ELF-1 (cell line): ENCODE measurements at places on chromosomes 5 and 9.
A peak's percentile ranks its signal among the peaks of the same experiment; 100 is the strongest.

- no peak for DNase-seq
These were observed 39.9 kb downstream of the DOCK8 start for GRCh38 chr9:254516-254915.

- DNase-seq, result peak; percentile 37
These were observed 1.1 kb upstream of the SNX24 start for GRCh38 chr5:122844136-122844909.

DNA sequence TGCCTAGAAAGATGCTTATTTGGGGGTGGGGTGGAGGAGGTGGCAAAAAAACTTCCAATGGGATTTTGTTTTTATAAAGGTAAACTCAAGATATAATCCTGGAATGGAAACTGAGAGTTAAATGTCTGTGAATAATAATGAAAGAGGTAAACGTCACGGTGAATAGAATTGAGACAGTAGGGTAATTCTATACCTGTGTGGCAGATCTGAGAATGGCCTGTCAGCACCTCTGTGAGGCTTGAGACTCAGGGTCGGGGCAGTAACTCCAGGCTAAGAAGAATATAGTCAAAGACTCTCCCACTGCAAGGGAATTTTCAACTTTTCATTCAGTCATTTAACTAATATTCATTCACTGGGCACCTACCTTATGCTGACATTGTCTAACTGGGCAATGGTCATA is 581.2 kb upstream of the ZNF608 start:
- DNase-seq, result no peak

- peak; percentile 13 for DNase-seq
These were observed 653.3 kb upstream of the CDH6 start for GRCh38 chr5:30540150-30540549.

DNA sequence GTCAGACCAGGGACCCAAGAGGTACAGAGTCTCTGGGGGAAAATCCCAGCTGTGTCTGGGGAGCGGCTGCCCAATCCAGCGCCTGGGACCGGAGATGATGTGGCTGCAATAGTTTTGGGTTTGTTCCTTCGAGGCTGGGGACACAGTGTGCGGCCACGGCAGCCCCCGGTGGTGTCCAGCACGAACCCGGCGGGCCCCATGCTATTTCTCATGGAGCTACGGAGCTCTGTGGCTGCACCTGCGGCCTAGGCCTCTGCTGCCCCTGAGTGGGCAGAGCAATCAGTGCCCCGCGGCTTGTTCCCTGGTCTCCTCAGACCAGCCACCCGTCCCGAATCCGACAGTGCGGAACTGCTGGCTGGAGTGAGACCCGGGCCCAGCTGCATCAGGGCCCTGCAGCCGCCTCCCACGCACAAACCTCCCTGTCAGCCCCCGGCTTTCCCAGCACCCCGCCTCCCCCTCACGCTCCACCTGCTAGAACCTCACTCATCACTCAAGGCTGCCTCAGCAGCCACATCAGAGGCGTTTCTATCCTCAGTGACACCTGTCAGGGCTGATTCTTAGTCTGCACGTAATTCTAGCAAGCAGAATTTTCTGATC is 29.0 kb downstream of the SARDH start:
- DNase-seq, result no peak

- no peak for DNase-seq
These were observed 11.4 kb downstream of the CHD1 start for GRCh38 chr5:98917433-98917832.

DNA sequence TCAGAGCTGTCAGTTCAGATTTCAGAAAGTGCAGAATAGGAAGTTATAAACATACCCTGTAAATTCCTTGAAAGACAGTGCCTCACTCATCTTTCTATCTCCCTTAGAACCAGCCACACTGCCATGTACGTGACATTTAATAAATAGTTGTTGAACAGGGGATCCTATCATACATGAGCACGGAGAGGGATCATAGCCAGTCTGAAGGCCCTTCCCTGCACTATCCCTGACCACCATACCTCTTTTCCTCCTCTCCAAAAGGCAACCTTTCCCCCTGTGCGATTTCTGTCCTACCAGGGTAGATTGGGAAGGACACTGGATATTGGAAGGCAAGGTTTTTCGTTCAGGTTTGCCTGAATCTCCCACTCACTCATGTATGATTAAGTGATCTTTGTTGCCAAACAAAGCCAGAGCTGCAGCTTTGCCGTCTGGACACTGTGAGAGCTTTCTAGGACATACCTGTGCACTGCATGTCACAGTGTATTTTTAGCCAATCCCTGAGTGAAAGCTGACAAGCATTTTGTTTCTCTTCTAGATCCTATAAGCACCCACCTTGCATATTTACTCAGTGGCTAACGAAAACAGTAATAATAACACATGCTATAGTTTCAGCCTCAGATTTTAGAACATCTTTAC is 986.5 kb upstream of the WWC1 start:
- DNase-seq, result peak; percentile 12

- peak; percentile 43 for DNase-seq
These were observed 149.8 kb upstream of the PPP1R26 start for GRCh38 chr9:135329571-135330306.

- no peak for DNase-seq
These were observed 93.0 kb upstream of the DAB2 start for GRCh38 chr5:39517800-39518199.

DNA sequence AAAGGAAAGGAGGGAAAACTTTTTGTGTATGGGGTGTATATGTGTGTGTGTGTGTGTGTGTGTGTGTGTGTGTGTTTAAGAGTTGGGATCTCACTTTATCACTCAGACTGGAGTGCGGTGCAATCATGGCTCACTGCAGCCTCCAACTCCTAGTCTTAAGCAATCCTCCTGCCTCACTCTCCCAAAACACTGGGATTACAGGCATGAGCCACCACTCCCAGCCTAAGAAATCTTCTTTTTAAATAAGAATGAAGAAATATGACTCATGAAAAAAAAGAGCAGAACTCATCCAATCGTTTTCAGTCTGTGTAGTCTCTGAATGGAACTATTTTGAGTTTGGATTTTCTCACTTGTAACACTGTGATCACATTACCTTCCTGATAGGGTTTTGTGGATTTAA is 601.5 kb downstream of the ACTL7B start:
- DNase-seq, result no peak

DNA sequence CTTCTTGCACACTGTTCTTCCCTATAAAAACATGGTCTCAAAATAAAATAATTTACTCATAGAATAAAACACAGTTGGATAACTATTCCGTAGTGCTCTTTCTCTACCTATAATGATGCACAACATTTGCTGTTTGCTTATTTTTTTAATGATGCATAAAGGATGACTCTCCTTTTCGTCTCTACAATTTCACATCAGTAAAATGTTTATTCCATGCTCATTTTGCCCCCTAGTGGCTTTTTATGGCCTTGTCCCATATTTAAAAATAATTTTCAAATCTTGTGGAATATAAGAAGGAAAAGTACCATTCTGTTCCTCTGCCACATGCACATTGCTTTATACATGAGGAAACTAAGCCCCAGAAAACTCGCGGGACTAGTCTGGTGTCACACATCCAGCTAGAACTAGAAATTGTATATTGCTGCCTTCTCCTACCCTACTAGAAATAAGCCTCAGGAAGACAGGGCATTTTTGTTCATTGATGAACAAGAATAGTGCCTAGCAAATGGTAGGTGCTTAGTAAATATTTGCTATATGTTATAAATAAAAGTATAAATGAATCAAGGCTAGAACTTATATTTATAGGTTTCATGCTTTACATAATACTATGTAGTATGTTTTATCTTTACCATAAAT is 12.7 kb downstream of the KCTD16 start:
- no peak for DNase-seq

- peak; percentile 14 for DNase-seq
These were observed 112.1 kb downstream of the ADRB2 start for GRCh38 chr5:148938522-148938882.

GRCh38 chr5:96054311-96055030 is 92.8 kb upstream of the ELL2 start:
- no peak for DNase-seq

DNA sequence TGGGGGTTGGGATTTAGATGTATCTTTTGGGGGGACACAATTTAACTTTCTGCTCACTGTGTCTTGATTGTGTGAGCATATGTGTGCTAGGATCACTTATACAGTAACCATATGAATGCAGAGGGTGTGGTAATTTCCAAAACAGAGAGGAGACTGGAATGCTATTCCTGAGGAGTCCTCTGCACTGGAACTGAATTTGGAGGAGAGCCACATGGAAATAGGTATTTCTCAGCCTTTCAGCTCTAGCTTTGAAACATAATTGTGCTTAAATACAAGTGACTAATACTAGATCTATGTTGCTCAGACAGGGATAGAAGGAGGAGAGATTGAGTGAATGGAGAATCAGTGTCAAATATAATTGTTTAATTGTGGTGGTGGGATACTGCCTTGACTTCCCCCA is 45.5 kb downstream of the FOCAD start:
- DNase-seq, result no peak

- DNase-seq, result no peak
These were observed 59.1 kb downstream of the PFDN1 start for GRCh38 chr5:140243706-140244250.

- no peak for DNase-seq
These were observed 164.1 kb downstream of the CFAP90 start for GRCh38 chr5:7686794-7687193.

DNA sequence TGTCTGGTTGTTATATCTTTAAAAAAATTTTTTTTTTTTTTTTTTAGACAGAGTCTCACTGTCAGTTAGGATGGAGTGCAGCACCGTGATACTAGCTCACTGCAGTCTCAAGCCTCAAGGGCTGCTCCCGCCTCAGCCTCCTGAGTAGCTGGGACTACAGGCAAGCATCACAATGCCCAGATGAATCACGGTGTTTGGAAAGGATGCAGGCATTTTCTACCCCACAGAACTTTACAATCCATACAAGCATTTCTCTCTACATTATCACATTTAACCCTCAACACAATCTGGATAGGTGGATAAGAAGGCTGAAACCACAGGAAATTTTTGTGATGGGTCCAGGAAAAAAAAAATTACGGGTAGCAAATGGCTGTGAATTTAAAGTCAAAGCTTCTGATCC is 5.8 kb upstream of the PCA3 start:
- no peak for DNase-seq

DNA sequence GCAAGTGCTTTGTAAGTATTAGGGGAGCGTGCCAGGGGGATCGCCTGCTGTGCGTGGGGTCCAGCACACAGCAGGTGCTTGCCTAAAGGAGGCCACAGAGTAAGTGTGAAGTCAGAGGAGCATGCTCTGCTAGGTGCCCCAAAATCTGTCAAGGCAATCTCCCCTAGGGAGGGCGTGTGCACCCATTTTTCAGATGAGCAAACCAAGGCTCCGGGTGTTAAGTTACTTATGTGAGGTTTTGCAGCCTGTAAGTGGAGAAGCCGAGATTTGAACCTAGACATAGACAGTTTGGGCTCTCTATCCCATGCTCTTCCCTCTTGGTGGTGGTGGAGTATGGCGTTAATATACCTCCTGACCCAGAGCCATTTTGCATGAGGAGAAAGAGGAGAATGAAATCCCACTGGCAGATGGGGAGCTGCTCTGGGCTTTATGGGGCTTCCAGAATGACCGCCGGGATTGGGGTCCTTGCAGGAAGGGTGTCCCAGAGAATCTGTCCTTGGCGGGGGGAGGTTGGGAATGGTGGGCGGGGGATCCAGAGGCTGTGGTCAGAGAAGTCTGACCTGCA is 14.1 kb downstream of the NDST1 start:
- DNase-seq, result no peak

- no peak for DNase-seq
These were observed 26.1 kb downstream of the SPDL1 start for GRCh38 chr5:169609716-169610115.

GRCh38 chr9:95920017-95920416 is 44.5 kb downstream of the ERCC6L2 start:
- no peak for DNase-seq

DNA sequence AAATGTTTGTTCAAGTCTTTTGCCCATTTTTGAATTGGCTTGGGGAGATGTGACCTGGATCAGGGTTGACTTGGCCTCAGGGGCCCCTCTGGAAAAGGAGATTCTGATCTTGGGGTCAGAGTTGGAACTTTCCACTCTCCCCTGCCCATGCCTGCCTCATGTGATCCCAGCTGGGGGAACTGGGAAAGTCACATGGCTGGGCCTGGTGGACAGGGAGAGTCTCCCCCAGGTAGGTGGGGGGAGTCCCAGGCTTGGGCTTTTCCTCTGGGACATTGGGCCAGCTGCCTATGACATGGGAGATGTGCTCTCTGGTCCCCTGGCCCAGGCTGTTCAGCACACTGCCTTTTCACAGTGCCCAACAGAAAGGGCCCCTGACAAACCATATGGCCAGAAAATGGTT is 60.7 kb downstream of the NDST1 start:
- no peak for DNase-seq

DNA sequence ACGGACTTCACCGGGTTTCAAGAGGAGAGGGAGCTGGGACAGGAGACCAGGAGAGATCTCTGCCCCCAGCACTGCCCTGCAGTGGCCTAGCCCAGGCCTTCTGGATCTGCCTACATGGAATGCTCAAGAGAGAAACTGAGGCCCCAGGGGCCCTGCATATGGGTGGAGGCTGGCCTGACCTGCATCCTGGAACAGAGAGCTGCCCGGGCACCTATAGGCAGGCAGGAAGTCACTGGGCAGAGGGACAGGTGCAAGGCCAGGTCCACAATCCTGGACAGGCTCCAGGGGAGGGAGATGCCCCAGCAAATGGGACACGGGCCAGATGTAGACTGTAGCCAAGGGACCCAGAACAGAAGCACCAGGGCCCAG is 98.5 kb upstream of the RUFY1 start:
- DNase-seq, result no peak

- no peak for DNase-seq
These were observed 7.0 kb downstream of the MAMDC4 start for GRCh38 chr9:136858844-136859757.

- DNase-seq, result no peak
These were observed 39.9 kb downstream of the NEURL1B start for GRCh38 chr5:172680921-172681320.

DNA sequence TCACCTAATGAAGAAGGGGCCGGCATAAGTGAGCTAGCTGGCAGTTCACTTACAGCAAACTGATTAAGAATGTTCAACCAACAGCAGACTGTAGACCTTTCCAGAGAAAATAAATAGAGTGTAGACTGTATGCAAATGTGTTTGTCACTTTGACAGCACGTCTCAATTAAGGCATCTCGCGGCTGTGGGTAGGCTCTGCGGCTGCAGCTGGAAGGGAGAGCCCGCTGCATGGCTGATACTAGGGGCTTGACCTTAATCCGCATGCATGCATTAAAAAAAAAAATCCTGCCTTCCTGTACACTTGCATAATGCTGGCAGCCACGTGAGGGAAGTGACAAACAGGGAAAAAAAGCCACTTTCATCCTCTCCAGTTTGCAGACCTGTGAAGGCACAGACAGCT is 82.3 kb downstream of the CRB2 start:
- DNase-seq, result no peak
